ENCODE measurements at places on chromosomes 16 and 17.

GRCh38 chr16:19168371-19169081 lies 486 bp downstream of the SYT17 start:
- DNase-seq = no peak

GRCh38 chr16:13435415-13435814 lies 484.5 kb upstream of the ERCC4 start:
- no peak for DNase-seq

DNA sequence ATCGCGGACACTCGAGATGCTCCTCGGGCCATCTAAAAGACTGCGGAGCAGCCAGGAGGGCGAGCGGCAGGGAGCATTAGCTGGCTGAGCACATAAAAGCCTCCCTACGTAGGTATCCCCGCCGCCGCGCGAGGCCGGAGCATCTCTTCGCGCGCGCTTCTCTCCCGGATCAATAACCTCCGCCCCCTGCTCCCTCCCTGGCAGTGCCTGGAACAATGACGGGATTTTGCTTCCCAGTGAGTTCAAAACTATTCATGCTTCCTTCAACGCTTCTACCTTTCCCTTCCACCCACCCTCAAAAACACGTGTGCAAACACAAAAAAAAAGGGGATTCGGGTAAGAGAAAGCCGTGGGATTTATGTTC lies 984 bp downstream of the CENPV start:
- no peak for DNase-seq

GRCh38 chr16:20166531-20167235 lies 93.0 kb upstream of the GPR139 start:
- no peak for DNase-seq

GRCh38 chr16:49742428-49743202 lies 113.3 kb downstream of the ZNF423 start:
- no peak for DNase-seq
